ENCODE measurements at places on chromosomes 6 and 20.

DNA sequence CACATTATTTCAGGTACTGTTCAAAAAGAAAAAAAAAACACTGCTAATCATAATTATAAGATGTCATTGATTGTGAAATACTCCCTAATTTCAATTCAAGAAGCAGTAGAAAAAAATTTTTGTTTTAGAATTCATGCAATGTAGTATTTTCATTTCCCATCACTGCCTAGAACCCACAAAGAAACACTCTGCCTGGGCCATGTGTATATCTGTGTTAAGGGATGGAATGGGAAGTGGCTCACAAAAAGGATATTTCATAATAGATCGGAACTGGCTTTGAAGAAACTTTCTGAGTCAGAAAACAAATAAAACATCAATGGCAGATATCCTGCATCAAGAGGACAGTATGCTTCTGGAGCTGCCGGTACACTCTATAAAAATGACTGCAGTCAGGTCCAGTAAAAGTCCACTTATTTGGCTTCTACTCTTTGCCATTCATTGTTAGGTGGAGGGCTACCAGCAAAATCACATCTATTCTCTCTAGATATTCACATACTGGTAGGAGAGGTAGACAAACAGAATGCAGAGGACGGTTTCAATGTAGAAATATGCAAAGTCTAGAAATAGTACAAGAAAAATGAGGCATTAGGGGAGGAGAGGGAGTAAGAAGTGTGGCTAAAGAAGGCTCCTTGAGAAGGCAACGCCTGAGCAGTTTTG lies 135.0 kb upstream of the TNFAIP3 start:
- DNase-seq, result no peak

- no peak for DNase-seq
These were observed 140.1 kb downstream of the BTBD9 start for GRCh38 chr6:38499529-38500096.

- peak; percentile 25 for DNase-seq
These were observed 622 bp downstream of the MAFB start for GRCh38 chr20:40688129-40689099.

- no peak for DNase-seq
These were observed 3.5 kb downstream of the CTNNBL1 start for GRCh38 chr20:37697314-37697713.

GRCh38 chr6:106119546-106119945 lies 33.4 kb downstream of the PRDM1 start:
- no peak for DNase-seq

GRCh38 chr20:9280666-9281065 lies 211.8 kb downstream of the PLCB4 start:
- DNase-seq, result no peak

DNA sequence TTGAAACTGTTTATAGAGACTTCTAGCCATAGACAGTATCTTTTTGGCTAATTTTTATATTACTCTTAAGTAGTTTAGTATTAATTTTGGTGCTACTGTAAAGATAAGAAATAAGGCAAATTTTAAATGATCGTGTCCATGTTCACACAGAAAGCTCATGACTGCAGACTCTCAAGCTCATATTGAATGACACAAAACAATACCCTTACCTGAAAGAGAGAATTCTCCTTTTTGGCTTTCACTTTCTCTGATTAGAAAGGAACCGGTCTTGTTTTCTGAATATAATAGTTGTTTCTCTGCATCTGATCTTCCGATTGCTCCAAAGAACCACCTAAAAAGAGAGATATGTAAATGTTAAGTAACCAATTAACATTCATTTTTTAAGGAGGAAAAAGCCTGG lies 57.0 kb downstream of the FRK start:
- DNase-seq, result no peak

DNA sequence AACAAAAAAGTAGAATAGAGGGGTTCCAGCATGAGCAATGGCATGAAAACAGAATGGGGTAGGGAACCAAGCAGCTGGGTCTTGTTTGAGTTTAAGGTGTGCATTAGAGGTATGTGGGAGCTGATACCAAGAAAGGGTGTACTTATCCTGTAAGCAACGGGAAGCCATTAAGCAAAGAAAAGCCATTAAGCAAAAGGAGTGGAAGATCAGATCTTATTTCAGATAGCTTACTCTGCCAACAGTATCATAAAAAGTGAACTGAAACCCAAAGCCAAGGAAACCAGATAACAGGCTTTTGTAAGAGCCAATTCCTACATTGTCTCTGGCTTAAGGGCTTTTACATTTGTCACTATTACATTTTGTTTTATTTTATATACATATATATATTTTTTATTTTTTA lies 21.3 kb upstream of the BEND6 start:
- no peak for DNase-seq

DNA sequence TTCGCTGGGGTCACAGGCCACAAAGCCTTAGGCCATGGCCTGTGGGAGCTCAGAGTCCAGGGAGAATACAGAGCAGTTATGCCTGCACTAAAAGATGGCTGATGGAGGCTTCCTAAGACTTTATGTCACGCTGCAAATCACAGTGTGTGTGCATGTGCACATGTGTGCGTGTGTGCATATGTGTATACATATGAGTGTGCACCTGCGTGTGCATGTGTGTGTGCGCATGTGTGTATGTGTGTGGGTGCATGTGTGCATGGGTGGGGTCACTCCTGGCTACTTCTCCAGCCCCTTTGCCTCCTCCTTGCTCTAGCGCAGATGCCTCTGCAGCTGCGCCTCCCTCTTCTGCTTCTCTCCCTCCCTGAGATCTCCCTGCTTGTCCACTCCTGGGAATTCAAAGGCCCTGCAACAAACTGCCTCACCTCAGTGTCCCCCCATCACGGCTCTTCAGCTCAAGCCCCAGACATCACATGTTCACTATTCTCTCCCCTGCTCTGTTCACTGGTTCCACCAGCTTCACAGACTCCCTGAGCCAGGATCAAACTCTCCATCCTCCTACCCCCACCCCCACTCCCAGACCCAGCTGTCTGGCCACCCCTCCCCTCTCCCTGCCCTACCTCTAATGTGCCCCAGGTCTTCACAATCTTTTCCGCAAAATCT lies 84.4 kb upstream of the NNAT start:
- no peak for DNase-seq

- no peak for DNase-seq
These were observed 861 bp upstream of the HLA-A start for GRCh38 chr6:29941471-29941870.

GRCh38 chr6:93886416-93886815 lies 467.1 kb upstream of the EPHA7 start:
- DNase-seq, result no peak

Data from activated T-cell treated with anti-CD3 and anti-CD28 coated beads, Interleukin-2, amount 50 U/mL, for 48 hours (primary cell).